ENCODE measurements at places on chromosomes 1 and 21. TPM values are rescaled to one million over a fixed set of nuclear protein-coding genes. Genes with fewer than 3 reads are reported as not detected.

DNA sequence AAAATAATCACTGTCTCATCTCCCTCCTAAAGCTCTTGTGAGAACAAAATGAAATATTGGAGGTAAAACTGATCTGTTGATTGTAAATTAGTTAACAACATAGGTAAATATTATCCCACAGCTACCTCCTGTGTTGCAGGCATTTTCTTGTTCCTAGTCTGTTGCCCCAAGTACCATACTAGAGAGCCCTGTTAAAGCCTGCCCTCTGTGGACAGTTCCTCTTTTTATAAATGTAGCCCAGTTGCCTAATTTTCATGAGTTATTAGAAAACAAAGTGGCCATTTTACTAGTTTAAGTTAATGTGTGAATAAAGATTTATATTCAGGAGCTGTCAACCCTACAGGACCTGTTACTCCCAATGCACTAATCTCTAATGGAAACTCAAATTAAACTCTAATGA lies 180.0 kb upstream of the KCND3 start:
- H3K27ac ChIP-seq = no peak overlapping the region
- no peaks in the 10 kb centered on the region for H3K36me3 ChIP-seq
- H3K4me3 ChIP-seq = no peak overlapping the region
- H3K27me3 ChIP-seq = peaks cover 11% of the 10 kb centered on the region
- H3K4me1 ChIP-seq = no peaks in the 10 kb centered on the region

GRCh38 chr1:6625584-6626149 lies 999 bp downstream of the THAP3 start:
- no peaks in the 10 kb centered on the region for H3K27me3 ChIP-seq
- H3K36me3 ChIP-seq = peaks cover 22% of the 10 kb centered on the region
- DNase-seq = no peak
- peaks cover 30% of the 10 kb centered on the region for H3K4me1 ChIP-seq

DNA sequence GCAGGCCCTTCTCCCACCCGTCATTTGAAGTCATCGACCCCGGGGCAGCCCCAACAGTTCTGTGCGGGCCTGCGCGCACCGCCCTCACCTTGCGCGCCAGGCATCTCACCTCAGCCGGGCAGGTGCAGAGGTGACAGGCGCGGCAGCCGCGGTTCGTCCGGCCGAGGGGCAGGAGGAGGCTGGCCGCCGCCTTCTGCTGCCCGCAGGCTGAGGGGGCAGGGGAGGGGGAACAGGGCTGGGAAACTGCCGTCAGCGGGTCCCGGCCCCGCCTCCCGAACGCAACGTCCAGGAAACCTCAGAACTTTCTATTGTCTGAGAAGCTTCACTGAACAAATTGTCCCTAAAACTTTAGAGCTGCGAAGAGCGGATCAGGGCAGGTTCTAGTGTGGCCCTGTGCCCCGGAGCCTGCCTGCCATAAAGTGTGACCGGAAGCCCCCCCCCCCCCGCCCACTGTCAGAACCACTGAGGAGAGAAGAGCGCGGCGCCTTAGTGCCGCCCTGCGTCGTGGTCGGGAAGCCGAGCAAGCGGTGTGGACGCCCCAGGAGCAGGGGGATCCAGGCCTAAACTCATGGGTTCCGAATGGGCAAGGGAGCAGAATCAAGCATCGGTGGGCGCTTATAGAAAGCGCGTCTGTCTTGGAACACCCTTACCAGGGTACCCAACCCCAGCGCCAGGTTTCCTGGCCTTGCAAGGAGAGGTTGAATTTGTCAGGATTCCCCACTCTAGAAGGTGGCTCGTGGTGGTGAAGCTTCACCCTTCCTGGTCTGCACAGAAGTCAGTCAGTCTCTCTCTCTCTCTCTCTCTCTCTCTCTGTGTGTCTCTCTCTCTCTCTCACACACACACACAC lies 13.3 kb upstream of the TBX15 start:
- no peak overlapping the region for H3K4me3 ChIP-seq
- peaks cover 10% of the 10 kb centered on the region for H3K4me1 ChIP-seq
- peaks cover 89% of the 10 kb centered on the region for H3K27me3 ChIP-seq
- H3K27ac ChIP-seq = no peak overlapping the region
- peaks cover 5% of the 10 kb centered on the region for H3K36me3 ChIP-seq
- peak; percentile 15 for DNase-seq

DNA sequence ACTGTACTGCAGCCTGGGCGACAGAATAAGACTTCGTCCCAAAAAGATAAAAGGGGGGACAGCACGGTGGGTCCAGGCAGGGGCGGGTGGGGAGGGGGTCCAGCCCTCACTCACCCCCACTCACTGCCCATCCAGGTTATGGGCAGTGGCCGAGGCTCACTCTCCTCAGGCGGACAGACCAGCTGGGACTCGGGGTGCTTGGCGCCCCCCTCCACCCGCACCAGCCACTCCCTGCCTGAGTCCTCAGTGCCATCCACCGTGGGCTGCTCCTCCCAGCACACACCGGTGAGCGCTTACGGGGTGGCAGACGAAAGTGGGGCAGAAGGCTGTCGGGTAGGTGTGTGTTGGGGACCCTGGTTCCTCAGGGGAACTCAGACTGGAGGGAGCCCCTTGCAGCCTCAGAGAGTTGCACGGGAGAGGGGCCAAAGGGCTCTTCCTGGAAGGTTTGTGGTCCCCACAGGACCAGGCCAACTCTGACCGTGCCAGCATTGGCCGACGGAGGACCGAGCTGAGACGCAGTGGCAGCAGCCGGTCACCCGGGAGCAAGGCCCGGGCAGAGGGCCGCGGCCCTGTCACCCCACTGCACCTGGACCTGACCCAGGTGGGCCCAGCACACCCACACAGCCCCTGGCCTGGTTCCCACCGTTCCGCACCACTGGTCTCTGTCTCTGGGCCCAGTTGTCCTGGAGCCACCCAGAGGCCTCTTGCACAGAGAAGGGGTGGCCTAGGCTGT lies 6.6 kb downstream of the PLEKHN1 start:
- H3K36me3 ChIP-seq = no peaks in the 10 kb centered on the region
- H3K4me3 ChIP-seq = no peak overlapping the region
- peaks cover 10% of the 10 kb centered on the region for H3K27me3 ChIP-seq
- no peak overlapping the region for H3K27ac ChIP-seq
- peaks cover 2% of the 10 kb centered on the region for H3K4me1 ChIP-seq

DNA sequence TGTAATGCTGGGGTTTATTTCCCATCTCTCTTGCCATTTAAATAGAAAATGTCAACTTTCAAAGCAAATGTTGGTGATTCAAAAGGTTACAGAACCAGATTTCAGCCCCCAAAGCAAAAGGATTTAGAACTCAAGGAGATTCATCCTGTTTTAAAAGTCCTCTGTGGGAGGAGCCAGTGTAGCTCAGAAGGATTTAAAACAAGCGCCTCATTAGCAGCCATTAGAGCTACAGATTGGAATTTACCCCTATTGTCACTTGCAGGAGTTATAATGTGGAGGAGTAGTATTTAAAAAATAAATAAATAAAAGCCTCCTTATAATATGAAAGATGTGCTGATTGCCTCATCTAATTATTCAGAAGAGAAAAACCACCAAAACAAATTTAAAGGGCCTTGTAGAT lies 107.8 kb downstream of the LAMC2 start:
- no peaks in the 10 kb centered on the region for H3K4me1 ChIP-seq
- H3K4me3 ChIP-seq = no peak overlapping the region
- peaks cover 5% of the 10 kb centered on the region for H3K27me3 ChIP-seq
- no peaks in the 10 kb centered on the region for H3K36me3 ChIP-seq
- no peak for DNase-seq
- no peak overlapping the region for H3K27ac ChIP-seq

DNA sequence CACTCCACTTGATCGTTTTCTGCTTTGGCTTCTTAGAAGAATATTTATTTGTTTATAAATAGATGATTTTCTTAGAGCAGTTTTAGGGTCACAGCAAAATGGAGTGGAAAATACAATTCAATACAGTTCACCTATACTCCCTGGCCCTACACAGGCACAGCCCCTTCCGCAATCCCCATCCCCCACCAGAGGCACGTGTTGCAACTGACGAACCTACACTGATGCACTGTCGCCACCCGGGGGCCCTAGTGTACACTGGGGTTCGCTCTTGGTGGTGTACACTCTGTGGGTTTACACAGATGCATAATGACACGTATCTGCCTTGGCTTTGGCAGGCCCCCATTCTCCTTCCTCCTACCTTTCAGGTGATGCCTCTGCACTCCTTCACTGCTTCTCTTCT lies 8.0 kb downstream of the ECHDC2 start:
- no peaks in the 10 kb centered on the region for H3K4me1 ChIP-seq
- H3K27ac ChIP-seq = no peak overlapping the region
- H3K36me3 ChIP-seq = no peaks in the 10 kb centered on the region
- H3K4me3 ChIP-seq = no peak overlapping the region
- no peak for DNase-seq

- no peaks in the 10 kb centered on the region for H3K4me1 ChIP-seq
- H3K36me3 ChIP-seq = no peaks in the 10 kb centered on the region
- DNase-seq = no peak
Observed at GRCh38 chr1:248886237-248886895, 19.7 kb upstream of the PGBD2 start.

GRCh38 chr21:25421321-25422028 lies 185.8 kb downstream of the MRPL39 start:
- peak overlapping the region; percentile 66 for H3K4me3 ChIP-seq
- DNase-seq = peak; percentile 84
- peak overlapping the region; percentile 91 for H3K27ac ChIP-seq
- H3K36me3 ChIP-seq = peaks cover 4% of the 10 kb centered on the region

- H3K36me3 ChIP-seq = no peaks in the 10 kb centered on the region
- no peak for DNase-seq
- H3K4me3 ChIP-seq = no peak overlapping the region
Observed at GRCh38 chr1:51915951-51916350, 37.4 kb upstream of the NRDC start.

- H3K27me3 ChIP-seq = no peaks in the 10 kb centered on the region
- H3K4me3 ChIP-seq = no peak overlapping the region
- H3K36me3 ChIP-seq = no peaks in the 10 kb centered on the region
- H3K4me1 ChIP-seq = no peaks in the 10 kb centered on the region
- no peak overlapping the region for H3K27ac ChIP-seq
Observed at GRCh38 chr1:57517587-57518374, 93.9 kb upstream of the DAB1 start.

DNA sequence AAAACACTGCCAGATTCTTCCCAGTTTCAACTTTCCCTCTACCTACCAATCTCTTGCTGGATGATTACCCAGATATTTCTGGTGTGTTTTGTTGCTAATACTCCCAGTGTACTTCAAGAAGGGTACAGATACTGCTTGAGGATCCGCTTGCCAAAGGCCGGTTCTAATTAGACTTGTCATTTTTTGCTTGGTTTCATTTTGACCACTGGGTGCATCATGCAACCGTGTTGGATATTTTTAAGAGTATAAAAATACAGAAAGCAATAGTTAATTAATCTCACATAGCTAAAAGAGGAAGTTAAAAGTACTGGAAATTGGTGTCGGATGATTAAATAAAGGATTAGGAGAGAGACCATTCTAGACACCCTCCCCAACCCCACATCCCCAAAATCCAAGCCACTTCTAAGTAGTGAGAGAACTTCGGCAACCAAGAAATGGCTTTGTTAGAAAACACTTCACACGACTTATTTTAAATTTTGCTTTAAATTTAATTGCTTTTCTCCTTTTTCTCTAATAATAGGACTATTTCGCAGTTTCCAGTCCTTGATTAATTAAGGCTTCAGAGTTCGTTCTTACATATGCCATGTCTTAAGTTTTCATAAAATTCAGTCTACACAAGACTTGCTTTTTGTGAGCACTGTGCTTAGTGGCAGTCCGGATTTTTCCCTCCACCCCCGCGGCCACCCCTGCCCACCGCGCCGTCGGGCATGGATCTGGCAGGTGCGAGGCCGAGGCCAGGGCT lies 2.5 kb upstream of the CDKN2C start:
- H3K36me3 ChIP-seq = peaks cover 9% of the 10 kb centered on the region
- H3K4me1 ChIP-seq = peaks cover 24% of the 10 kb centered on the region
- peaks cover 27% of the 10 kb centered on the region for H3K27me3 ChIP-seq
- H3K27ac ChIP-seq = peak overlapping the region; percentile 97
- peak overlapping the region; percentile 97 for H3K4me3 ChIP-seq

GRCh38 chr1:66316464-66317247 lies 217.3 kb upstream of the SGIP1 start:
- peaks cover 4% of the 10 kb centered on the region for H3K4me1 ChIP-seq
- no peaks in the 10 kb centered on the region for H3K27me3 ChIP-seq
- H3K4me3 ChIP-seq = no peak overlapping the region
- H3K27ac ChIP-seq = no peak overlapping the region
- peaks cover 18% of the 10 kb centered on the region for H3K36me3 ChIP-seq

GRCh38 chr1:108512239-108513043 lies 47.5 kb upstream of the EEIG2 start:
- no peak overlapping the region for H3K27ac ChIP-seq
- H3K27me3 ChIP-seq = peaks cover 48% of the 10 kb centered on the region
- H3K4me3 ChIP-seq = no peak overlapping the region
- H3K4me1 ChIP-seq = no peaks in the 10 kb centered on the region
- H3K36me3 ChIP-seq = peaks cover 3% of the 10 kb centered on the region
- DNase-seq = no peak

Gene CLEC20A
- total RNA-seq = not detected

Gene DCDC2B
- total RNA-seq = 0.16 TPM

Gene RAD54L
- 85.3 TPM for total RNA-seq
